NCI-H510A (cell line): ENCODE measurements at places on chromosomes 7 and 10.

DNA sequence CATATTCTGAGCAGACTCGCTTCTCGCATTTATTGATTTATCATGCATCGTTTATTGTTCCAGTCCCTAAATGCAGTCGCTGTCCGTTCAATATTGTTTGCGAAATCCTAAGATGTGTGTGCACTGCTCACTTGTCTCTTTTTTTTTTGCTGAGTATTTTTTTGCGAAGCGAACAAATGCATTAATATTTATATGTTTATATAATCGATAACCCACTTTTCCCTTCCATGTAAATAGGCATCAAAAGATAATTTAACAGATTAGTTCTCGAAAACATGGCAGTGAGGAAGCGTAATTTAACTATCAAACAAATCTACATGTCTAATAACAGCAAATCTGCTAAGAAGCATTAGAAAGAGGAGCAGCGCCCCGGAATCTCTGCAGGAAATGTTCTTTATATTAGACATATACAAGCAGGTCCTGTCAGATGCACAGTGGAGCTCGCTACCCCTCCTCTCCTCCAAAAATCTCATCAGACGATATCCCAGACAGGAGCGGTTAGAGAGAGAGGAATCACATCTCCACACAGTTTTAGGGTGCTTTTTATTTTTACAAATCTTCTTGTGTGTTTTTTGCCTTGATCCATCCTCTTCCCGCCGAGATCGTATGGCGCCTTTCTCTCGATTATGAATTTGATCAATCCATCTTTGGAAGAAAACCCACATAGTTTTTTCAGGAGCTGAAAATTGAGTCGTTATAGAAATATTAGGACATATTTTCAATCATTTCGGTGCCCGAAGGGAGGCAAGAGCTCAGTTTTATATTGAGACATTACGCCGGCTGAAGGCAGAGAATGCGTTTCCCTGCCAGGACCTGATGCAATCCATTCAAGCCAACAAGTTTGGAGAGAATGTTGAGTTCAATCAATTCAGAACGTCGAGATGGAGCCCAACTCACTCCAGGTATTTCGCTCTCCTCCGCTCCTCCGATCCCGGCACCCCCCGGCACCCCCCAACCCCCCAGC lies at the start of gene ARID5B:
ARID5B (plus strand) TSS at position 871 of the 964 bp plus-strand sequence; CDS start at position 882, 11 bp downstream.
- peak; percentile 10 for DNase-seq

DNA sequence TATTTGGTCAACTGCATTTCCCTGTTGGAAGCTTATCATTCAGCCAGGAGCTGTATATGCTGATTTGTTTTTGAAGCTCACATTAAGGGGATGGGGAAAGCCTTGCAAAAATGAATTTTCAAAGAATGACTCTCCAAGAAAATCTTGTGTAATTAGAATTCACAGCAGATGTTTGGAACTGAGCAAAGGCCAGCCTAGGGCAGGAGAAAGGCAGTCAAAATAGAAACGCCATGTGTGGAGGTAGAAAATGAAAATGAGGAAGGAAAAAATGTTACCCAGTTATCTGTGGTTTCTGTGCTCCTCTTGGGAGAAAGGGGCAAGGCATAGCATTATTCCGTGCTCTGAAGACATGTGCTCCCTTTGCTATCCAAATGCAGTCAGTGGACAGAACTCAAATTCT lies 93.5 kb downstream of the NRP1 start:
- no peak for DNase-seq

- peak; percentile 11 for DNase-seq
Observed at GRCh38 chr10:103881416-103882284, 26.3 kb upstream of the SH3PXD2A start.

DNA sequence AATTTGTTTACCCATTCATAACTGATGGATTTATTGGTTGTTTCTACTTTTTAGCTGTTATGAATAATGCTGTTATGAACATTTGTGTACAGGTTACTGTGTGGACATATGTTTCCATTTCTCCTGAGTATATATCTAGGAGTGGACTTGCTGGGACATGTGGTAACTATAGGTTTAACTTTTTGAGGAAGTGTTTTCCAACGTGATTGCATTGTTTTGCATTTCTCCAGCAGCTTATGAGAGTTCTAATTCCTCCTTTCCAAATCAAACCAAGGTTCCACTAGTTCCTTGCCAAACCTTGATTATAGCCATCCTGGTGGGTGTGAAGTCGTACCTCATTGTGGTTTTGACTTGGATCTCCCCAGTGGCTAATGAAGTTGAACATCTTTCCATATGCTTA lies 2.6 kb upstream of the PRF1 start:
- no peak for DNase-seq

GRCh38 chr10:77189075-77189474 lies 448.5 kb downstream of the KCNMA1 start:
- no peak for DNase-seq

DNA sequence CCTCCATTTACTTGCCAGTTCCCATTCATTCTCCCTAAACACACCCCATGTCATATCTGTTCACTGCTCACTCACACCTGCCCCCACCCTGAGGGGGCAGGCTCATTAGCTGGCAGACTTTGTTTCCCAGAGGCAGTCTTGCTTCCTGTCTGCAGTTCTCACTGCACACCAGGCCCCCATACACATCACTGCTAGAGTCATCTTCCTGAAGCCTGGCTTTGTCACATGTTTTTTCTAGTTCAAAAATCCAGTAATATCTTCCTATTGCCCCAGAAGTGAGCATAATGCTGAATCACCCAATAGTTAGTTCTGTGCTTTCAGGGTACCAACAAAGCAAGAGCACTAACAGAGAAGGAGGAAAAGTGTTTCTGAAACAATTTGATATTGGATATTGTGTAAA lies 1.9 kb downstream of the LRRC72 start:
- DNase-seq = no peak

- no peak for DNase-seq
Observed at GRCh38 chr10:51270936-51271530, 196.7 kb downstream of the PRKG1 start.

GRCh38 chr7:91280185-91280584 lies 16.0 kb downstream of the FZD1 start:
- no peak for DNase-seq

GRCh38 chr10:97383159-97383558 lies 18.0 kb downstream of the RRP12 start:
- no peak for DNase-seq

GRCh38 chr7:42233695-42234331 lies 3.2 kb downstream of the GLI3 start:
- no peak for DNase-seq

DNA sequence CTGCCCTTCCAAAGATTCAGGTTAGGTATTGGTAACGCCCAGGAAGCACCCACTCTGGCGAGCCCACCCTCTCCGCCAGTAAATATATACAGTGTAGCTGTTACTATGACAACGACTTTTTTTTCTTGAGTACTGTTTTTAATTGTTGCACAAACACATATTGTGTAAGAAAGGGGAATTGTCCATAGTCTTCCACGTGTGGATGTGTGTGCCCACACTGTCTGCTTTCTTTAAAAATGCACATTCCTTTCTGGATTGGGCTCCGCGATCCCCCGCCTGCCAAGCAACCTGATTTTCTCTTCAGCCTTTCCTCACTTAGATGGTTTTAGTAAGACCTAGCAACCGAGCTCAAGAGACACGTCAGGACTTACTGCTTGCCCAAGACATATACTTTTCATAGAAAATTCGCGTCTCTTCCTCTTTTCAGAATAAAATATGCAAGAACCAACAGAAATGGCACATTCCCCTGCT lies 247.8 kb downstream of the EBF3 start:
- DNase-seq = no peak

- DNase-seq = no peak
Observed at GRCh38 chr10:385571-386300, 250.5 kb downstream of the ZMYND11 start.

- DNase-seq = no peak
Observed at GRCh38 chr7:95631527-95631926, 35.2 kb upstream of the PDK4 start.

- DNase-seq = no peak
Observed at GRCh38 chr10:11787846-11788245, 35.3 kb upstream of the PROSER2 start.

GRCh38 chr10:71938211-71938610 lies 26.0 kb upstream of the CHST3 start:
- DNase-seq = no peak

DNA sequence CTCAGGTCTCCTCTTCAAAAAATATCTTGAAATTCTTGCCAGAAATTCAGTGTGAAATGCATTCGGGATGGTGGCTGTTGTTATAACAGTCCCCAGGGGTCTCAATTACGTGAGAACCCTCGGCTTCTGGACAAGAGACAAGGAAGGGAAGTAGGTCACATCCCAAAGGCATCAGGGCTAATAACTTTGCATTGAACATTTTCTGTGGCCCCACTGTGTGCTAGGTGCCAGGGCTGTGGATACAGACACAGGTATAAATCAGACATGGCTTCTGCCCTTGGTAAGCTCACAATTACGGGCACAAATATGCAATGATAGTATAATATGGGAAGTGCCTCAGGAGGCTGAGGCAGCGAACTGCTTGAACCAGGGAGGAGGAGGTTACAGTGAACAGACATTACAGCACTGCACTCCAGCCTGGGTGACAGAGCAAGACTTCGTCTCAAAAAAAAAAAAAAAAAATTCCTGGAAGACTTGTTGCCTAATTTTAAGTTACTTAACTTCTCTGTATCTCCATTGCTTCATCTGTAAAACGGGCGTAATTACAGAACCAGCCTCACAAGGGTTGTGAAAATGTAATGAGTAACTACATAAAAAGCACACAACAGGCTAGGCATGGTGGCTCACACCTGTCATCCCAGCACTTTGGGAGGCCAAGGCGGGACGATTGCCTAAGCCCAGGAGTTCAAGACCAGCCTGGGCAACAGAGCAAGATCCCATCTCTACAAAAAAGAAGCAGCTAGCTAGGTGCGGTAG lies 2.5 kb upstream of the RHBDD2 start:
- DNase-seq = no peak

GRCh38 chr10:77533887-77534278 lies 103.7 kb downstream of the KCNMA1 start:
- DNase-seq = no peak

DNA sequence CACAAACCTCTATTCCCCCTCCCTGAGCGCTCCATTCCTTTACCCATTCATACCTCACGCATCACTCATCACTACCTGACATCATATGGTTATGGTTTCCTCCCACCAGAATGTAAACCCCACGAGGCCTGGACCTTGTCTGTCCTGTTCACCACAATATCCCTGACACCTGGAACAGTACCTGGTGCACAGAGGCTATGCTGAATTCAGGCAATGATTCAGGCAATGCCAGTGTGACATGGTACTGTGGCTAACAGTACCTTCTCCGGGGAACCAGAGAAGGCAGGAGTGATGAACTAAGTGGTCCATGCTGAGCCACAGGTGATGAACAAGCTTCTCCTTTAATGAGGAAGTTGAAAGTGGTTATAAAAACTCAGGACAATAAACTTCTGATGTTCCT lies 202.5 kb upstream of the PLXNA4 start:
- DNase-seq = no peak

GRCh38 chr7:105352018-105352612 lies 36.6 kb downstream of the SRPK2 start:
- DNase-seq = no peak

DNA sequence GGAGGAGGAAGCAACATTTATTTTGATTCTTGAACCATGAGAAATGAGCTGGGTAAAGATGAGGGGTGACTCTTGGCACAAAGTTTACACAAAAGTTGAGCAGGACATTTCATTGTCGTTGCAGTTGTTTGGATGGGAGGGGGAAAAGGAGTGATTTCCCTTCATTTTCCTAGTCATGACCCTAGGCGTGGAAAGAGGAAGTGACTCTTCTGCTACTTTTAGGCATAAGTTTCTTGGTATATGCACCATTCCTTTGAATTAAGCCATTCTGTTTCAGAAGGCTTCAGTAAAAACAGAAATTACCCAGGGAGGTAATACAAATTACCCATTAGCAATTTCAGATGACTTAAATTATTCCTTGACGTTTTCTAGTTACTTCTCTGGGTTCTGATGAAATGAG lies 113.9 kb upstream of the FAM171A1 start:
- DNase-seq = no peak

DNA sequence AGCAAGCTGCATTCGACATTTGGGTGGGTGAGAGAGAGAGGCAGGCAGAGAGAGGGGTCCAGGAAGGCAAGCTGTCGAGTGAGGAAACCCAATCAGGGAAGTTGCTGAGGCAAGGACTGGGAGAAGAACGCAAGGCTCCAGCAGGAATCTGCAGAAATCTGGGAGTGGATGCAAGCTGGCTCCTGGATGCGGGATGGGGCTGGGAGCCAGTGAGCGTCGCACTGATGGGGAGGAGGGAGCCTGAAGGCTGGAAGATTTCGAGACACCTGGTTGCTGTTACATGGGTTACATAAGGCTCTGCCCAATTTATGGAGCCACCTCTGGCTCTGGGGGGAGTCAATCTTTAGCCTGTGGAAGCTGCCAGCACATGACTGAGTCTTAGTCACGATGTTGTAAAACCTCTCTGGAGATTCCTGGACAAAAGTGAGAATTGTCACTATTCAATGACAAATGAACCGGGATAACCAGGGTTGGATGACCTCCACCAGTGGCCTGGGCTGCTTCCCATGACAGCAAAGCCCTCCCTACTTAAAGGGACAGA lies 51.1 kb upstream of the ADRB1 start:
- no peak for DNase-seq

DNA sequence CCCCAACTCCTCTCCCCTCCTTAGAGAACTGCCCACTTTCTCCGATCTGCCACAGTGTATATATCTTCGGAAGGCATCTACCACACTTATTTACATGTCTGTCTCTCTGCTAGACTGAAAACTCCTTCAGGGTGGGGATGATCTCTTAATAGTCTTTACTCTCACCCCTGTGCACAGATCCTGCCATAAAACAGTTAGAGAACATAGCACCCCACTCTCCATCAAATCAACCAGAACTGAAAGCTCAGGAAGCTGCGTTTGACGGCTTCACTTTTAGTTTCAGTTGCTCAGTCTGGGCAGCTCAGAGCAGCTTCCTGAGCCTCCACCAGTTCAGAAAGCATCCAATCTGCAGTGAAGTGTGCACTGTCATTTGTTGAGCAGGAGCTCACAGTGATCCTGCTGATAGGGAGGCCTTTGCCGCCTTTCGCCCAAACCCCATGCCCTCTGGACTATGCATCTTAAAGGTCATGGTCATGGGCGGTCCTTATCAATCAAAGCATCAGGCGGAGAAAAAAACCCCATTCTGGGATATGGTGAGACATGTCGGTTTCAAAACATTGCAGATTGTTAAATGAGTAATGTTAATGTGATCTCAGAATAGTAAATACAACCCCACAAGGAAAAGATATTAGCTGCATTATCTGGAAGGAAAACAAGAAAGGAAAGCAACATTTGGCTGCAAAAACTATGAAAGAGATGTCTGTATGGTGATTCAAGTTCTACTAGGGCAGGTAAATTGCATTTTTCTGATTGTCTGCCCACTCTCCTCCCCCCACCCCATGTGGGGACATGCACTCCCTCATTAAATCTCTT lies 167.1 kb upstream of the ADO start:
- no peak for DNase-seq
